ENCODE measurements at places on chromosomes 2 and 18. TPM values are rescaled to one million over a fixed set of nuclear protein-coding genes. Genes with fewer than 3 reads are reported as not detected.

The CYS1 gene
- 0.11 TPM for total RNA-seq

GRCh38 chr2:207468488-207468887, 61.3 kb upstream of the CREB1 start:
- peaks cover 16% of the 10 kb centered on the region for H3K4me1 ChIP-seq
- H3K36me3 ChIP-seq = no peaks in the 10 kb centered on the region
- no peak overlapping the region for H3K4me3 ChIP-seq
- peaks cover 8% of the 10 kb centered on the region for H3K27me3 ChIP-seq
- DNase-seq = no peak

GRCh38 chr2:81196383-81196851, 891.9 kb upstream of the LRRTM1 start:
- H3K4me3 ChIP-seq = no peak overlapping the region
- no peak overlapping the region for H3K27ac ChIP-seq
- H3K4me1 ChIP-seq = no peaks in the 10 kb centered on the region

GRCh38 chr2:81093031-81093430, 788.5 kb upstream of the LRRTM1 start:
- H3K4me1 ChIP-seq = no peaks in the 10 kb centered on the region
- DNase-seq = no peak
- no peak overlapping the region for H3K27ac ChIP-seq
